Stimulated activated CD8-positive, alpha-beta memory T cell treated with anti-CD3 and anti-CD28 coated beads, Interleukin-4, amount 100 ng/mL, for 1 hour (primary cell): ENCODE measurements at places on chromosomes 3 and 15.

DNA sequence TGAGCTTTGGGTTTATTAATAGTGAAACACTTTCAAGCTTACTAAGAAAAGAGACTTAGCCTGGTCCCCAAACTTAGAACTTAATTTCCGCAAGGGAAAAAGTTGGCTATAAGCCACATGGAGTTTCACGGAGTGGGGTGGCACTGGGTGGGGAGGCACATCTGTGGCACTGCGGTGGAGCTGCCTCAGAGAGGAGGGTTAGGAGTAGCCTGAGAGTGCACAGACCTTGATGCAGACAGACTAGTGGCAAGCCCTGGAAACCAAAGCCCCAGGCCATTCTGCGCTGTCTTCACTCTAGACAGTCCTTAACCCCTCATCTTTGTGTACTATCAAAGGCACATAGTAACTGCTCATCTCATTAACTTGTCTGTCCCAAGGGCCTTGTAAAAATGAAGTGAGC is 22.0 kb downstream of the CXCR6 start:
- DNase-seq, result no peak

GRCh38 chr3:99410789-99411311 is 227.5 kb upstream of the COL8A1 start:
- no peak for DNase-seq

DNA sequence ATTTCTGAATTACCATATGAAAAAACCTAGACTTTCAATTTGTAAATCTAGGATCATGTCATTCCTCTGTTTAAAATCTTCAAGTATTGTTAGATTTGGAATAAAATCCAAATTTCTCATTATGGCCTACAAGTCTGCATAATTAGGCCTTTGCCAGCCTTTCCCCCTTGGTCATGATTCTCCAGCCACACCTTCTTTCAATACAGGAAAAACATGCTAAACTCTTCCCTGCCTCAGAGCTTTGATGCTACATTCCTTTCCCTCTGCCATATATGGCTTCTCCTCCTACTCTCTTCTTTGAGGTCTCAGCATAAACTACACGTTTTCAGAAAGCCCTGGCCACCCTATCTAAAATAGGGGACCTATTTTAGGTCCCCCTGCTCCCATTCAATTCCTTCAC is 48.5 kb downstream of the TM6SF1 start:
- DNase-seq, result no peak

DNA sequence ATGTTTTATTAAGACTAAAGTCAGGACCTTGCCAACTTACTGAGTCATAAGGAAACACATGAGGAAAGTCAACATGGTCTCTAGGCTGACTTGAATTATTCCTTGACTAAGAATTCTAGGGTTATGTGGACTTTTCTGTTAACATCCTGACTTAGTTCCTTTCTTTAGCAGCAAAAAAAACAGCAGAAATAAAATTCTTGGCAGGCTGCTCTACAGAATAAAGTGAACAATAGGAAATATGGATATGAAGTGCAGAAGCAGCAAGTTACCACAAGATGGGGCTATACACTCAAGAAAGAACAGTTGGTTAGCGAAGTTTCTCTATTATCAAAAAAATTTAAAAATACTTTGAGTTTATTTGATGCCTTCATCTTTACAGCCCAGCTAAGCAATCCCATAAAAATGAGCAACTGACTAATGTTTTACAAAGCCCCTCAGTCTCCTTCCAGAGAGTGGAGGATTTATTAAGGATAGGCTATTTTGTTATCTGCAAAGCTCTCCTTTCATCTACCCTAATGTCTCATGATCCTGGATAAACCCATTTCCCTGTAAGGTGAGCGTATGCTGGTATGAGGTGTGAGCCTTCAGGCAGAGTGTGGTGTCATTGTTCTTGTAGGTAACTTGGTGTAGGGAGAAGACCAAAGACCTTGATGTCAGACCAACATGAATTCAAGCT is 23.1 kb upstream of the MCCC1 start:
- DNase-seq, result no peak

DNA sequence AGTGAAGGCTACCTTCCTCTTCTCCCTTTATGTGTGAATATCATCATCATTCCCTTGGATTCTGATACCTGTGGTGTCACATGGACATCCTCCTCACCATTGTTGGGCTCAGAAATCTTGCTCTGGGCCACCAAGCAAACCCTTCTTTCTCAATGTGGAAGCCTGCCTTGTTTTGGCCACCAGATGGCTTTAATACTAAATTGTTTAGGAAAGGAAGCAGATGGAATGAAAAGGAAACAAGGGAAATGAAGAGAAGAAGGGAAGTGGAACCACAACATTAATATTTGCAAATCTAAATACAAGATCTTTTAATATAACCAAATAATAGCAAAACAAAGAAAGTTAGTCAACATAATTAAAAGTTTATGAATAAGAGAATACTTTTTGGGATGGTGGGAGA is 14.0 kb downstream of the FAM227B start:
- no peak for DNase-seq

GRCh38 chr15:66039117-66039871 is 170.0 kb downstream of the RAB11A start:
- DNase-seq, result no peak

DNA sequence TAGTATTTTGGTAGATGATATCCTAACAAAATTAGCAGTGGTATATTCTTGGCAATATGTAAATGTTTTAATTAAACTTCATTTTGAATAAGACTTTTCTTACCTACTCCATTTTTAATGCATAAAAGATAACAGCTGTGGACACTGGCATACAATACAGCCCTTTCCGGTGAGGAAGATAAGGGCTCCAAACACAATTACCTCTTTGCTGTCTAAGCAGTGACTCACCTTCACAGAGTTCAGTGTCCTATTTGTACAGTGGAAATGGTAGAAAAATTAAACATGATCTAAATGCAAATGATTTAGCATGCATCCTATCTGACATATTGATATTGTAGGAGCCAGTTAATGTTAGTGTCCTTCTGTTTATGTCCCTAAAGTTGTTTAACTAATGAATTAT is 969.4 kb downstream of the PLOD2 start:
- DNase-seq, result no peak
